ENCODE measurements at places on chromosomes 1 and 21.

GRCh38 chr1:109192433-109192832, 21.3 kb upstream of the SARS1 start:
- no peak for DNase-seq

GRCh38 chr1:221522529-221522940, 219.4 kb downstream of the DUSP10 start:
- no peak for DNase-seq

DNA sequence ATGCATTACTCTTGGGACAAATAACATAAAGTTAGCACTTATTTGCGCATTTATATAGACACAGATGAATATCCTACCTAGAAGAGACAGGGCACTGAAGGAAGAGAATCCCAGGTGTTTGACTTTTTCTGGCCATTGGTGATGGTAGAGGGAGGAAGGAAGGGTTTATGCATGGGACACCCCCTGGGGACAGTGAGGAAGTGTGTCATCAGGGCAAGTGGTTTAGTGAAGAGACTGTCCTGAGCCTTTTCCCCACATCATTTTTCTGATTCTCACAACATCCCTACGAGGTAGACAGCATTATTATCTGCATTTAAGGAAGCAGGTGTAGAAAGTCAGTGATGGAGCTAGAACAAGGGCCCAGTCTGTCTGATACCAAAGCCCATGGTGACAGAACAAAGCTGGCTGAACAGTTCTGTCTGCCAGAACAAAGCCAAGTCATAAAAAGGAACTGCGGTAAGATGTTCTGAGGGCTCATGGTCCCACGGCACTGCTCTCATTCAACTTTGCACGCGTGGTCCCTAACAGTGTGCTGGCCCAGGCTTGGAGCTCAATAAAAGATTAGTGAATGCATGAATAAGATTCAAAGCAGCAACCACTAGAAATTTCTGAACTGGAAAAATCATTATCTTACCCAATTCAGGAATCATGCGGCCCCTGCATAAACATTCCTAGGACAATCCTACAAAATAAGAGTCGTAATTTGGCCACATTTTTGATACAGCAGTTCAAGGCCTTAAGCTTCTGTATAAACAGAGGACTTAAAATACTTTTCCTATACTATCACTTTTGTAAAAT, 12.2 kb upstream of the CDC42BPA start:
- no peak for DNase-seq

- DNase-seq, result no peak
These were observed 31.5 kb downstream of the LPAR3 start for GRCh38 chr1:84861516-84861915.

All from hippocampal formation (tissue), 2 donors.